ENCODE measurements at places on chromosomes 3 and 15.

GRCh38 chr15:77499087-77499760, 78.5 kb downstream of the HMG20A start:
- DNase-seq = no peak

DNA sequence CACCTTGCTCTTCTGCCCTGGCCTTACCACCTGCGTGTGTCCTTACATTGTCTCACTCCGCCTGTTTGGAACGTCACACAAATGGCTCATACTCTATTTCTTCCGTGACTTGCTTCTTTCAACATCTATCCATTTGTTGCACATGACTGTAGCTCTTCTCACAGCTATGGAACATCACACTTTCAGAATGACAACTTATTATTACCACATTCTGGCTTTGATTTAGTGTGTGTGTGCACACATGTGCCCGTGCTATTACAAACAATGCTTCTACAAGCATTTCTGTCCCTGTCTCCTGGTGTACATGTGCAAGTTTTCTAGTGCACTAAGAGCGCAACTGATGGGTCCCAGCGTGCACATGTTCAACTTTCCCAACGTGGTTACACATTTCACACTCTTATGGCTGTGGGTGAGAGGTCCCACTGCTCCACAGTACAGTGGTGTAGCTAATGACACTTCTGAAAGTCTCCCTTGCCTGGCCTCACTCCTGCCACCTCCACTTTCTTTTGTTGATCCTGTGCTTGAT, 37.8 kb downstream of the PTH1R start:
- no peak for DNase-seq

GRCh38 chr3:46221391-46221790, 13.3 kb upstream of the CCR1 start:
- no peak for DNase-seq

DNA sequence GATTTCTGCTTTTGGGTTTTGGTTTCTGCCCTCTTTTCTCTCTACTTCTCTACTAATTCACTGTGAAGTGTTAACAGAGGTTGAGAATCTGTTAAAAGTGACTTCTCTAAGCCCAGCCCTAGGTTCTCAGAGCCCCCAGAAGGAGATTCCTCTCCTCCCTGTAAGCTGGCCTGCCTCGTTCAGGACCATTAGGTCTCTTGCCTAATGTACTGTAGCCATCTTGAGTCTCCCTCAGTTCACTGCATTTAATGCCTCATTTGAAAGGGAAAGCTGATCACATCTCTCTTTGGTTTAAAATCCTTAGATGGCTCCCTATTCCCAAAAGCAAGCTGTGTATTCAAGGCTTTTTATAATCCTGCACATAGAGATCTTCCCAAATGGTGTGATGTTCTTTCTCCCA, 16.3 kb downstream of the RTP1 start:
- no peak for DNase-seq

DNA sequence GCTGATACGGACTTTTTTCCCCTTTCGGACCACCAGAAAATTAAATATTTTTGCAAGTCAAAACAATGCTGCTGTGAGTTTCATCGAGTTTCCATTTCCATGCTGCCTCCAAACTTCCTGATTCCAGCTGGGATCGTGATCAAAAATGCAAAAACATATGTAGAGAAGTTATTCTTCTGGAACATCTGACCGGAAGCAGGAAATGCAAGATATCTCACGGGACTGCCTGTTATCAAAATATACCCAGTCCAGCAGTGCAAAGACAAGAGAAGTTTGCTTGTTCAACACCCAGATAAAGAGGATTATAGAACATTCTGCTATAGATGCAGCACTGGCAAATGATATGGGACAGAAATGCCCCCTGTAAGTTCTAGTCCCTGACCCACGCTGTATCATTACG, 726.7 kb upstream of the NR2F2 start:
- no peak for DNase-seq

DNA sequence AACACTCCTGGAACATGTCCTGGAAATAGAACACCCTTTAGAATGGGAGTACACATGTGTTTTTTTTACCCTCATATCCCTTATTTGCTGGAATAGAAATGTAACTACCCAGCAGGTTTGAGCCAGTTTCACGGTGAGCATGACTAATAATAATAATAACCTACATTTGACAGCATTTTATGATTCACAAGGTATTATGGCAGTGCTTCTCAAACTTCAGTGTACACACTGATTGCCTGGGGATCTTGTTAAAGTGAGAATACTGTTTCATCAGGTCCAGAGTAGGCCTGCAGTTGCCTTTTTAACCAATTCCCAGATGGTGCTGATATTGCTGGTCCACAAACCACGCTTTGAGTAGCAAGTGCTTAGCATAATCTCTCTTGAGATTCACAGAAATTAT, 63.9 kb downstream of the NFKBIZ start:
- no peak for DNase-seq

DNA sequence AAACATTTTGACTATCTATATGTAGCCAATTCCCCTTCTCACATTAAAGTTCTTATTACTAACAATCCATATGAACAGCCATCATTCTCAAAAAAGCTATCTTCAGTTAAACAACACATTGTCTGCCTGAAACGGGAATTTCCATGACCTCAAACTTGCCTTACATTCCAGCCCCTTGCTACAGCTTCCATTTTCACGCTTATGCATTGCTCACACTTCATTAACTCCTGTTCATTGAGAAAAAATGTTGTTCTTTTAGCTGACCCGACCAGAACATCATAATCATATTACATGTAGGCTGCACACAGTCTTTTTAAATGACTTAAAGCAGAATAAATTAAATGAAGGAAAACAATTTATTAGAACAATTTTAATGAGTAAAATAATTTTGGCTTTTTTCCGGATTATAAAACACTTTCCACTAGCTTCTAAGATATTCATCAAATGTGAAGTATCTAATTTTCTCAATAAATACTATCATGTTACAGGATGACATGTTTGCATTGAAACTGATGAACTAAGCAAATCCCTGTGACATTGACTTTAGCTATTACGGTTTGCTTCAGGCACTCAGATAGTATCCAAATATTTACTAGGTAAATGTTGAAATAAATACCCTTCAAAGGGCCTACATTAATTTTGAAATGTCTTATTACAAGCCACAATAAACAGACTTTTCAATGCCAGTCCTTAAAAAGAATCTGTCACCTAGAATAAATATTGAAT, 49.9 kb downstream of the P3H2 start:
- no peak for DNase-seq

DNA sequence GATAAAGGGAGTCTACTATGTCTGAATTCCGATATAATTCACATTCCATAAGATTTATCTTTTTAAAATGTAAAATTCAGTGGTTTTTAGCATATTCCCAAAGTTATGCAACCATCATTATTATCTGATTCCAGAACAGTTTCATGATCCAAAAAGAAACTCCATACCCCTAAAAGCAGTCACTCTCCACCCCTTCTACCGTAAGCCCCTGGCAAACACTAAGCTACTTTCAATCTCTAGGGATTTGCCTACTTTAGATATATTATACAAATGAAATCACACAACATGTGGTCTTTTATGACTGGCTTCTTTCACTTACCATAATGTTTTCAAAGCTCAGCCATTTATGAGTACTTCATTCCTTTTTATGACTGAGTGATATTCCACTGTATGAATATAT, 65.6 kb downstream of the TMEM212 start:
- no peak for DNase-seq

- DNase-seq = no peak
Observed at GRCh38 chr3:142896201-142896755, 7.4 kb upstream of the PCOLCE2 start.

DNA sequence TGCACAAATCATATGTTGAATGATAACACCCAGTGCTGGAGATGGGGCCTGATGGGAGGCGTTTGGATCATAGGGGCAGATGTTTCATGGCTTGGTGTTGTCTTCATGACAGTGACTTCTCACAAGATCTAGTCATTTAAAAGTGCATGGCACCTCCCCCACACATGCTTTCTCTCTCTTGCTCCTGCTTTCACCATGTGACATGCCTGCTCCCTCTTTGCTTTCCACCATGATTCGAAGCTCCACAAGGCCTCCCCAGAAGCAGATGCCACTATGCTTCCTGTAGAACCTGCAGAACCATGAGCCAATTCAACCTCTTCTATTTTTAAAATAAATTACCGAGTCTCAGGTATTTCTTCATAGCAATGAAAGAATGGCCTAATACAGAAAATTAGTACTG, 17.8 kb upstream of the SH3BP5 start:
- no peak for DNase-seq

- DNase-seq = no peak
Observed at GRCh38 chr15:86481720-86482119, 402.0 kb downstream of the AGBL1 start.

- DNase-seq = no peak
Observed at GRCh38 chr3:1135194-1135593, 42.4 kb downstream of the CNTN6 start.

GRCh38 chr3:100173961-100174360, 59.7 kb upstream of the FILIP1L start:
- DNase-seq = no peak

DNA sequence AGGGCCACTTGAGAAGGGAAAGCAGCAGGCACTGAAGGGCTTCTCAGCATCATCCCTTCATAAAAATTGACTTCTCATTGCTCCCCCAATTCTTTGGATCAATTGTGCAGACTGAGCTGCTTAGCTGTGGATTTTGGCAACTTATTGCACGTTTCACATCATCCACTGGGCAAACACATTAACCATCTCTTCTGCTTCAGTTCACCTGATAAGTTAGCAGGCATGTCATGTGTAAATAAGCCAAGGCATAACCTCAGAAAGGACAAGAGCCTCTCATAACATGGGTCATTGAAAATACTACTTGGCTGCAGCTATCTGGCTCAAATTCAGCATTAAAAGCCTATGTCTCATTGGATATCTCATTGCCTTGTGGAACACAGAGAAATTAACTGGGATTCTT, 366.5 kb downstream of the LRRC3B start:
- no peak for DNase-seq

- no peak for DNase-seq
Observed at GRCh38 chr15:77455696-77456321, 35.1 kb downstream of the HMG20A start.

- no peak for DNase-seq
Observed at GRCh38 chr3:108283006-108283405, 13.3 kb upstream of the HHLA2 start.

Data from stimulated activated CD4-positive, alpha-beta T cell treated with anti-CD3 and anti-CD28 coated beads, Interleukin-1b, Interleukin-23, amount 100 ng/mL, for 4 hours (primary cell).